ENCODE measurements at places on chromosomes 2 and 18.

GRCh38 chr18:11849841-11850634 lies 1.2 kb upstream of the CHMP1B start:
- DNase-seq: no peak

- DNase-seq: no peak
Observed at GRCh38 chr18:10715791-10716190, 190.0 kb downstream of the NAPG start.

DNA sequence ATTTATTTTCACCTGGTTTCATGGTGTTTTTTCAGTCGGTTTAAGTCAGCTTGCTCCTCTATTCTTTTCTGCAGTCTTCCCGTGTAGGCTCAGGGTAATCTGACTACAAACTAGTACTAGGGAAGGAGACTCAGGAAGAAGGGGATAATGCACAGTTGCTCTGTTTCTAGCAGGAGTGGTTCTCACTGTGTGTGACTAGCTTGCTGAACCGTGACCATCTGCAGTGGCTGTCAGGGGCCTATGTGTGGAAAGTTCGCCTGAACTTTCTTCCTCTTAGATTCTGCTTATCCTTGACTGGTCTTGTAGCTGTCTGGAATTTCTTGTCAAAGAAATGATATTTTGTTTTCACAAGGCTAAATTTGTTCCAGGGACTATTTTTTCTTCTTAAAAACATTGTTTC lies 46.3 kb upstream of the AQP4 start:
- no peak for DNase-seq

- no peak for DNase-seq
Observed at GRCh38 chr2:126864861-126865260, 33.8 kb upstream of the TEX51 start.

- no peak for DNase-seq
Observed at GRCh38 chr2:96154506-96155380, 9.5 kb upstream of the DUSP2 start.

DNA sequence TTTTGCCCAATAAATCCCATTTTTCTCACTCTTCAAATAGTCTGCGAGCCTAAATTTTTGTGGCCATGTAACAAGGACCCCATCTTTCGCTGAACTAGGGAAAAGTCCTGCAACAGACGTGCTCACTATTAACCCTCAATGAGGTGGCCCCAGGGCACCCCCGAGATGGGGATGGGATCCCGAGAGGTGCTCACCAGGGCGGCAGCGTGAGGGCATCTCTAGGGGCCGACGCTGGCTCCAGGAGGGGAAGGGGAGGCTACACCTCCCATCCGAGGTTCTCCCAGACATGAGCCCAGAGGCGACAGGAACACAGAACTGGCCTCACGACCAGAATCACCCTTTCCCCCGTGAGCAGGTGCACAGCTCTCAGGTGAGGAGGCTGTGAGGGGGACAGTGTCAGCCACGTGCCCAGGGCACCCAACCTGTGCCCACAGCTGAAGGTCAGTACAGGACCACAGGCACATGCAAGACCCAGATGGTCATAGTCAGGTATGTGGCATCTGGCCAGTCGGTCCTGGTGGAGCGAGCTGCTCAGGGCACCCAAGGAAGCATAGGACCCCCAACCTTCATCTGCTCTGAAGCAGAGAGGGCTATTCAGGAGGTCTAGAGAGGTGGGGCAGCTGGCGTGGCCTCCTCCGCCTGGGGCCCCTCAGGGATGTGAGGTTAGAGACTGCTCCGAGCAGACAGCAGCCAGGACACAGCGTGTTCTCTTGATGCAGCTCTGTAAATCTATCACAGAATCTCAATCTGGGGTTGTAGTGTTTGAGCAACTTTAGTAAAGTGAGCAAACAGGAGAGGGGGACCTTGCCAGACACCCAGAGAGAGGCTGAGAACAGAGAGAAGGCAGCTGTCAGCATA lies 62.8 kb downstream of the PXDN start:
- DNase-seq: no peak

GRCh38 chr2:176753752-176754474 lies 458.7 kb upstream of the HNRNPA3 start:
- DNase-seq: no peak

DNA sequence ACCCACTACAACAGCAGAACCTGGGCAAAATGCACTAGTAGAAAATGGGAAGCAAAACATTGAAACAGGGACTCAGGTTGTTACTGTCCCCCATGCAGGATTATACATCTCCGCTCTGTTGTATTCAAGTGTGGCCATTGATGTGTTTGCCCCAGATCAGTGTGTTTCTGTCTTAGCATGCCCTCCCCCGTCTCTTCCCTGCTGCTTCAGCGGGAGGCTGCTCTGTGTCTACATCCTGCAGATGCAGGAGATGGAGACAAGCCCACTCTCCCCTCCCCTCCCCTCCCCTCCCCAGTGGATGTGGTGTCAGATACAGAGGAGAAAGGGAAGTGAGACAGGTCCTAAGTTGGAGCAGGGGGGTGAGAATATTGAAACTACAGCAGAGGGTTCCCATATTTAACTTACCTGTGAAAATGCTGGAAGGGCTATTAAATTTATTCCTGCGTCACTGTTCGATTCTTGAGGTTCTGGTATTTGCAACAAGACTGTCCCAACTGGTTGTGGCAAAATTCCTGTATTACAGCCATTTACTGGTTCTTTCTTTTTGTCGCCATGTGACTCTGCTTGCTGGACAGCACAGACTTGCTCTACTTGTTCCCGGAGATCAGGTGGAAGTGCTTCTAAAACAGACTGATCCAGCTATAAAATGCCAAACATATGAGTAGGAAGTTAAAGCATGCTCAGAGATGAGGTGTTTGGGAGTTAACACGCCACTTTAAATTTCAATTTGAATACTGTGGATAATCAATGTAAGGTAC lies 67.0 kb downstream of the EIF5B start:
- DNase-seq: no peak

DNA sequence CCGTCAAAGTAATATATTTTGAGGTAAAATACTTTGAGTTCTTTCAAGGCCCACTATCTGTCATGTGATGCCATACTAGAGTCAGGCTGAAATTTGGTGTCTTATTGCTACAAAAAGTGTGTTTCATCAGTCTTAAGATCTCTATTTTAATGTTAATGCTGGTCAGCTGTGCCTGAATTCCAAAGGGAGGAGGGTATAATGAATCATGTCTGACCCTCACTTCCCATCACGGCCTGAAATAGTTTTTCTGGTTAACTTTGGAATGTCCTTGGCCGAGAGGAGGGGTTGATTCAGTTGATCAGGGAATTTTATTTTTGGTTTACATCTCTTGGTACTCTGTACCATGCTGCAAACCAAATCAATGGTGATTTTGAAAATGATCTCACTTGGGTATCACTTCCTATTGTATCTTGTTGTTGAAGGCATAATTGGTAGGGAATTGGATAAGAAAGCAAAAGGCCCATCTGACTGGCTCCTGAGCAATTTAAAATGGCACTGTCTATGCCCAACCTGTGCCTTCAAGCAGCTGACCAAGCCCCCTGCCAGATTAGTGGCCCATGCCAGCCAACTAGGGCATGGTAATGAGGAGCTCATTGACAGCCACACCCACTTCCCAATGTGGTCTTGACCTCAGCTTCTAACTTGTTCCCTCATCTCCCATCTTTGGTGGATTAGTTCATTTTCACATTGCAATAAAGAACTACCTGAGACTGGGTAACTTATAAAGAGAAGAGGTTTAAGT lies 6.1 kb upstream of the SLC35F5 start:
- no peak for DNase-seq

DNA sequence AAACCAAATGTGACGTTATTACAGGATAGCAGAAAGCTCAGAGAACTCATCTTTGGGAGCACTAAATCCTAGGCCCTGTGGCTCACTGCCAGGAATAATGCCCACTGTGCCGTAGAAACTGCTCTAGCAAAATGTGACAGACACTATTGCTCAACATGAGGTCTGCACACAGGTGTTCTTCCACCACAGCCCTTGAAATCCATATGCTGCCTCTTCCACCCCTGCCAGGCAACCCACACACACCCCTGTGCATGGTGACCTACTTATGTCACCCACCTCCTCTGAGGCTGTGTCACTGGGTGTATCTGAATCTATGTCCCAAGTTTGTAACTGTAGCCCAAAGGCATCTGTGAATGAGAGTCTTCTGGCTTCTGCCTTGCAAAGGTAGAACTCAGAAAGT lies 66.1 kb upstream of the MBOAT2 start:
- DNase-seq: no peak

DNA sequence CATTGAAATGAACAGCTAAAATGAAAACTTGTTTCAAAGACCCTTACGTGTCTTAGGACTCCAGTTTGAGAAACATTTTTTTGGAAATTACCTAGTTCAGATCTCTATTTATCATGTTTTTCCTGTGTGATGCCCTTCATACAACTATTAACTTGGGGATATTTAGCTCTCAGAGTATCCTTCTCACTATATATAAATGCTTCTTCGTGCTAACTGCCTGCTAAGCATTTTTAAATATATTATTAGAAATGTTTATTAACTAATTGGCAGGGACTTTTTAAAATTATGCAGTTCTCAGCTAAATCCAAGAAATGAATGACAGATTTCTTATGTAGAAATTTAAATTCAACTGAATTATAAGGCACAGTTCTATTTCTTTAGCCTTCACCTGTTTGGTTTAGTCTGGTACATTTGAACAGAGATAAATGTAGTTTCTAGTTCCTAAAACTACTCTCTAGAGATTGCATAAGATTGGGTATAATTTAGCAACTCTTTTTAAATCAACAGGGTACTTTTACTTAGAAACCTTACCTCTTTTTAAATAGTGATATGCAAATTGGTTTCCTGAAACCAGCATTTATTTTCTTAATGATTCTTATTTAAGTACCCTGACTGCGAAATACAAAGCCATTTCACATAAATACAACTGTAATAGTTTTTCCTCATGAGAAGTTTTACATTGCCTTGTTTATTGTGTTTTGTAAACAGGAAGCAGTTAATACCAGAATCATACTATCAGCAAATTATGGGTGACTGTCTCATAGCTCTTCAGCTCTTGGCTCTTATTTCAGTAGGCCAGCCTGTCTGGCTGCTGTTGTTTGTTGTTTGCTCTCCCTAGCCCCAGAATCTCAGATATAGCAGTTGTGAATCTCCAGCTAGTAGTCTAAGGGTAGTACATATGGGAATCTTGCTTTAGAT lies 140.7 kb downstream of the PTRHD1 start:
- DNase-seq: no peak

- no peak for DNase-seq
Observed at GRCh38 chr2:63851691-63852311, 10.1 kb downstream of the UGP2 start.

- no peak for DNase-seq
Observed at GRCh38 chr2:8608411-8608954, 73.4 kb upstream of the ID2 start.

- DNase-seq: no peak
Observed at GRCh38 chr2:239818086-239818485, 207.1 kb downstream of the NDUFA10 start.

DNA sequence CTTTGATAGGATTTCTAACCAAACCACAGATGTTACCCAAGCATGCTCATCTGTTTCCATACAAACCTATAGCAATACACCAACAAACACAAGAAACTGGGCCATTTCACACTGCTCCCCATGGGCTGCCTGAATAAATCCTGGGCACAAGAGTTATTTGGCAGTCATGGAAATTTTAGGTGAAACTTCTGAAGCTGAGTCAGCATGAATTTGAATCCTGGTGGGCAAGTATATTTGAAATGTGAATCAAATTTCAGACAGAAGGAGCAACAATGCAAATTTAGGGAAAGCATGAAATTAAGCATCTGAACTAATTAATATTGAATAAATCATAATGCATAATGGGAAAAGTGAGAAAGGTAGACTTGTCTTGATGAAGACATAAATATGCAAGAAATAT lies 15.9 kb upstream of the TRIM43 start:
- DNase-seq: no peak

DNA sequence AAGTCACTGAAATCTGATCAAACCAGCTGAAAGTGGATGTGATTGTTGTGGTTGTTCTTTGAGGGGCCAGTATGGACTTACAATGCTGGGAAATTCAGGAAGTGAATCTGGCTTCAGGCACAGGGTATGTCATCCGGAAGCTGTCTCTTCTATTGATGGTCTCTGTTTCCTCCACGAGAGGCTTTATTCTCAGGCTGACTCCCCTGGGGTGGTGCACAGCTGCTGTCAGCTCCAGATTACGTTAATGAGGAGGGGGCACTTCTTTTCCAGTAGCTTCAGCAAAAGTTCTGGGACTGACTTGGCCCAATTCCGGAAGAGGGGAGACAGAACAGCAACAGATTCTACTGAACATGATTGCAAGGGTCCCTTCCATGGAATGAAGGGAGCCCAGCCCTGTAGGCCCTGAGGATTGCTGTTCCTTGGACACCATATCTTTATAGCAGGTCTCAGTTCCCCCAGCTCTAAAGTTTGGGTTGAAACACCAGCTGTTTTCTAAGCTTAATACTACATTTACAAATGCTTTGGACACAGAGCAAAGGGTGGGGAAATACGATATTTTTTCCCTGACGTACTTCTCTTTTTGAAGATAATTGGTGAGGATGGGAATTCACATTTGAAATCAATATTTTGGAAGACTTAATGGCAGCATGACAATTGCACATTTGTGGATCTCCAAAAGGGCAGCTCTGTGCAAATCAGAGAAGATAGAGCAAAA lies 400.9 kb downstream of the TSN start:
- DNase-seq: no peak
